ENCODE measurements at places on chromosomes 2 and 18.

GRCh38 chr2:70095720-70096670 lies 8.7 kb downstream of the PCBP1 start:
- no peak for DNase-seq

- DNase-seq: no peak
Measured at GRCh38 chr2:241678307-241678706, 8.3 kb downstream of the DTYMK start.

DNA sequence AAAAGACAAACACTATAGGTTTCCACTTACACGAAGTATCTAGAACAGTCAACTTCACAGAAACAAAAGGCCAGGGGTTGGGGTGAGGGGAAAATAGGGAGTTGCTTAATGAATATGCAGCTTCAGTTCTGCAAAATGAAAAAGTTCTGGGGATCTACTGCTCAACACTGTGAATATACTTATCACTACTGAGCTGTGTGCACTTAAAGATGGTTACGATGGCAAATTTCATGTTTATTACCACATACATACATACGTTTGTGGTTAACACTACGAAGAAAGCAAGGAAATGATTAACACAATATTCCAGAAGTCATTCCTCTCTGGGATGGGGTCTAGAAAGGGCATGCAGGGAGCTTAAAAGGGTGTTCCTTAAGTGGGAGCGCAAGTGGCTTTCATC lies 19.3 kb downstream of the MBOAT2 start:
- peak; percentile 65 for DNase-seq

GRCh38 chr2:201517094-201517493 lies 65.6 kb downstream of the STRADB start:
- DNase-seq: no peak

DNA sequence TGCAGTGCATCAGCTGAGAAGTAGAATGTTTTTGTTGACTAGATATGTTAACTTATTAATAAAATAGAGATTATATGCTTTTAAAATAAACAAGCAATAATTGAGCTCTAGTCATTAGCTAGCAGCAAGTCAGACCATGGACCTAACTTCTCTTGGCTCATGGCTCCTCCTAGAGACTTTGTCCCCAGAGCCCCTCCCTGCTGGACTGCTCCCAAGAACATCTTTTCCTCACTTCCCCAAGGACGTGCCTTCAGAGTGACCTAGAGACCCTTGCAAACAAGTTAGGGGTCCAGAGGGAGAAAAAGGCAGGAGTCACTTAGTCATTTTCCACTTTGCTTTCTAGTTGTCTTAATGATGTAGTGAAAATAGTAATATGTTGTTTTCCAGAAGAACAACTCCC lies 312.5 kb upstream of the NRP2 start:
- DNase-seq: no peak

- peak; percentile 22 for DNase-seq
Measured at GRCh38 chr2:10534514-10535250, 86.6 kb upstream of the ODC1 start.

DNA sequence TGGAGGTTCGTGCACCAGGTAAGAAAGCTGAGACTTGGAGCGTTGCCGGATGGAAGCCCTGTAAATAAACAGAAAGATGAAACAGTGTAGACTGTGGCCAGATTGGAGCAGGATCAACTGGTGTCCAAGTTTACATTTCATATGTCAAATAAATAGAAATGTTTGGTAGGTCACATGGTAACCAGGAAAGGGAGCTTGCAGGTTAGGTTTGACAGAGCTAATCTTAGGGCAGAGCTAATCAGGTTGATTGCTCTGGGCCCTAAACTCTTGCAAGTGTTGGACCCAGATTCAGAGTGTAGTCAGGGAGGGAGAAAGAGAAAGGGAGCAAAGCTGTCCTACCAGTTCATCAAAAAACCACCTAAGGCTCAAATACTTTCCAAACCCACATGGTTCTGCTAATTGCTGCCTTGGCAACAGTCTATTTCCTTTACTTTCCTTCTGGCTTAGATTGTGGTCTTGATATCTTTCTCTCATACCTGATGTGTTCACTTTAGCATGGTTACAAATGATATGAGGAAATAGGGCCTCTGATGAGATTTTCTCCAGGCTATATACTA lies 63.2 kb downstream of the G6PC2 start:
- DNase-seq: no peak

DNA sequence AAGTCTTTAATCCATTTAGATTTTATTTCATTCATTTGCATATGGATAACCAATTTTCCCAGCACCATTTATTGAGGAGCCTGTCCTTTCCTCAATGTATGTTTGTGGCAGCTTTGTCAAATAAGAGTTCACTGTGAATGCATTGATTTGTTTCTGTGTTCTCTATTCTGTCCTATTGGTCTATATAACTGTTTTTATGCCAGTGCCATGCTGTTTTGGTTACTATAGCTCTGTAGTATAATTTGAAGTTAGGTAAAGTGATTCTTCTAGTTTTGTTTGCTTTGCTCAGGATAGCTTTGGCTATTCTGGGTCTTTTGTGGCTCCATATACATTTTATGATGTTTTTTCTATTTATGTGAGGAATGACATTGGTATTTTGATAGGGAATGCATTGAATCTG lies 7.4 kb downstream of the MYO3B start:
- DNase-seq: no peak

- no peak for DNase-seq
Measured at GRCh38 chr2:28678944-28679343, 72.7 kb upstream of the PPP1CB start.

- peak; percentile 30 for DNase-seq
Measured at GRCh38 chr2:145595296-145595695, 1075.4 kb upstream of the ZEB2 start.

DNA sequence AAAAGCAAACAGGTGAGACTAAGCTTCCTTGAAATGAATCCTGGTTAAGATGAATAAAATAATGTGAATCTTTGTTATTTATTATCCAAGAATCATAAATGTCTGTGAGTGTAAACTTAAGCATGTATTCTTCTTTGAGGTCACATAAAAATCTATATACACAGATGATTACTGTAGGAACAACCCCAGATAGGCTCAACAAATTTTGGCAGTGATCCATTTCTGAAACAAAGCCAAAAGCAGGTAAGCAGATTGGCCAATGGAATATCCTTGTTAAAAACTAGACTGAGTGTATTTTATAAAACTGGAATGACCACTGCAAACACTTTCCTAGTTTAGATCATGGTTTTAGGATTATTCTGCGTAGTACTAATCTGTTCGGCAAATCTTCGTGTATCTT lies 11.3 kb downstream of the SCYGR5 start:
- DNase-seq: no peak

- peak; percentile 78 for DNase-seq
Measured at GRCh38 chr2:195543902-195544894, 112.8 kb upstream of the SLC39A10 start.

- peak; percentile 53 for DNase-seq
Measured at GRCh38 chr18:12657684-12658425, at the start of gene SPIRE1. Gene SPIRE1, minus strand, starts transcription at chr18:12658107. Its CDS starts 241 bp downstream, at chr18:12657866.

DNA sequence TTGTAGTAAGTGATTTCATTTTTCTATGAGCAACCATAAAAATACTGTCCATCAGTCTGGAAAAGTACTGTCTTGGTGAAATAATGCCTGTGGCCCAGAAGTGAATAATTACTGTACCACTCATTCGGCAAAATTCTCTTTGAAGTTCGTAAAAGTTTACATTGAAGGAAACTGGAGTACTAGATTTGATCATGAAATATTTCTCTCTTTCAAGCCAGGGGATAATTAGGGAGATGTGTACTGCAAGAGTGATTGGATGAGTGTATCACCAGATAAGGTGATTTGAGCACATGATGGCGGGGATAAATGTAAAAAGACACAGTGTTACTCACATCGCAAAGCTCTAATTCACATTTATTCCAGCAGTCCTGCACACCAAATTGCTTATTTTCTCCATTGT lies 883.2 kb upstream of the PIK3C3 start:
- no peak for DNase-seq

- DNase-seq: no peak
Measured at GRCh38 chr18:25174324-25174723, 177.6 kb downstream of the ZNF521 start.

GRCh38 chr18:2402084-2402483 lies 169.2 kb downstream of the METTL4 start:
- no peak for DNase-seq

- peak; percentile 39 for DNase-seq
Measured at GRCh38 chr2:175180701-175181103, 808 bp downstream of the ATP5MC3 start.

GRCh38 chr2:164054651-164055050 lies 318.8 kb upstream of the FIGN start:
- DNase-seq: no peak

DNA sequence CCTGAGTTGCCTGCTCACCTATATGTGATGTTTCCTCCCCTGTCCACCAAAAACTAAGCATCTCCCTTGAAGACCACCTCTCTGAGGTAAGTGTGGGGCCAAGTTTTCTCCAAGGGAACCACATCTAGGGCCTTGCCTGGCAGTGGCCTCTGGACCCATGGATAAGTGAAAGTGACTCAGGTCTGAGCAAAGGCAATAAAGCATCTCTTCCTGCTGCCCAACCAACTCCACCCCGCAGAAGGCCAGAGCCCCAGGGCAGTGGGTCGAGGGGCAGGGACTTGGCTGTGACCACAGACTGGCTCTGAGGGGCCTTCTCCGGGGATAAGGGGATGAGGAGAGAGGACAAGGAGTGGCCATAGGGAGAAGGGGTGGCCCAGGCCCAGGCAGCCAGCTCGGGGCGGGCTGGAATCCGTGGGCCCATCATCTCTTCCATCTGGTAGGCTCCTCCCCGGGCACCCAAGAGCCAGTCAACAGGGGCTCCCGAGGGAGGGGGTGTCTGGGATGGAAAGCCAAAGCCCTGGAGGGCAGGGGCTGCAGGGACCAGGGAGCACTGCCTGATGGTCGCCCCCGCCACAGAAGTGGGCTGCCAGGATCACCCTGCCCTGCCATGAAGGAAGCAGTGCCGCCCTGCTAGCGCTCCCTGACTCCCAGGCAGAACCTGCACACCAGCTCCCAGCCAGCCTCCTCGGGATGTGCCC lies 33.4 kb downstream of the EMX1 start:
- DNase-seq: no peak

GRCh38 chr2:175195012-175195411 lies 13.5 kb upstream of the ATP5MC3 start:
- no peak for DNase-seq

- DNase-seq: no peak
Measured at GRCh38 chr2:23600346-23600745, 215.4 kb downstream of the KLHL29 start.

GRCh38 chr2:109128616-109129355 lies at the start of gene SH3RF3:
Gene SH3RF3, plus strand, starts transcription at chr2:109129205.
- peak; percentile 69 for DNase-seq

DNA sequence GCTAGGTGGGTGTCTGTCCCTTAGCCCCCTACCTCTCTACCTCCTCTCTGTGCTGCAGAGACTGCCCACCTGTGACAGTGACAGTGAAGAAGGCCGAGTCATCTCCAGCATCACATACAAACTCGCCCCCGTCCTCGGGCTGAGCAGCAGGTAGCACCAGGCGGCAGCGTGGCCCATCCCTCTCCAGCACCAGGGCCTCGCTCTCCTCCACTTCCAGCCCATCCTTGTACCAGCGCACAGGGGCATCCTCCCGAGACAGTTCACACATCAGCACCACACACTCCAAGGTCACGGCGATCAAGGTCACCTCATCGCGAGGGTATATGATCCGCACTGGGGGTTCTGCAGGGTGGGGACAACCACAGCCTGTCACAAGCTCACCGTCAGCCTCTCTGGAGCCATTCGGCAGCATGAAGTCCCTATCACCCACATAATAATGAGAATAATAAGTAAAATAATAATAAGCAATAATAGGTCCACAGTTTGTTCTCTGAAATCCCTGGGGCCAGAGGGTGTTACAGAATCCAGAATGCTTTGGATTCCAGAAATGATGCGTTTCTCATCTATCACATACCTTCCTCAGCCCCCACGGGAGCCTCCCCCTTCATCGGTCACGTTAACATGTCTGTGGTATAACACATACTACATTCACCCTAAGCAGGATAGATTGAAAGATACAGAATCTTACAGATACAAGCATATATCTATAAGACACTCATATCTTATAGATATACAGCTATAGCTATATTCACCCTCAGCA lies 12.0 kb downstream of the OBSL1 start:
- no peak for DNase-seq

- no peak for DNase-seq
Measured at GRCh38 chr2:219087361-219087760, 26.6 kb upstream of the IHH start.

DNA sequence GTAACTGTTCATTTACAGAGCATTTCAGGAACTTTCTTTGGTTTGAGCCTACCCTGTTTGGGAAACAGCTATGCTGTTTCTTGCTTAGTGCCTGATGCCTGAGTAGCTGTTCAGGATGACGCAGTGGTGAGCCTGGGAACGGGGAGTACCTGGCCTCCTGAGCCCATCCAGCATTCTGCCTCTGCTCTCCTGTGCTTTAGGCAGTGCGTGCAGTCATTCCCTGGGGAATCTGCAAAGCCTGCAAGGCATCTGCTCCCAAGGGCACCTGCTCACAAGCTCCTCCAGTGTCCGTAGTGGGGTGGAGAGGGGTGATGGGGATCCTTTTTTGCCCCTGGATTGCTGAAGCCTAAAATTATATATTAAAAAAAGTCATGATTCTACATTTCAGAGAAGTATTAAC lies 68.8 kb downstream of the RAPGEF4 start:
- DNase-seq: no peak

GRCh38 chr2:181858600-181858999 lies 32.9 kb upstream of the ITPRID2 start:
- DNase-seq: no peak

GRCh38 chr18:12839057-12839525 lies 44.9 kb downstream of the PTPN2 start:
- DNase-seq: no peak

DNA sequence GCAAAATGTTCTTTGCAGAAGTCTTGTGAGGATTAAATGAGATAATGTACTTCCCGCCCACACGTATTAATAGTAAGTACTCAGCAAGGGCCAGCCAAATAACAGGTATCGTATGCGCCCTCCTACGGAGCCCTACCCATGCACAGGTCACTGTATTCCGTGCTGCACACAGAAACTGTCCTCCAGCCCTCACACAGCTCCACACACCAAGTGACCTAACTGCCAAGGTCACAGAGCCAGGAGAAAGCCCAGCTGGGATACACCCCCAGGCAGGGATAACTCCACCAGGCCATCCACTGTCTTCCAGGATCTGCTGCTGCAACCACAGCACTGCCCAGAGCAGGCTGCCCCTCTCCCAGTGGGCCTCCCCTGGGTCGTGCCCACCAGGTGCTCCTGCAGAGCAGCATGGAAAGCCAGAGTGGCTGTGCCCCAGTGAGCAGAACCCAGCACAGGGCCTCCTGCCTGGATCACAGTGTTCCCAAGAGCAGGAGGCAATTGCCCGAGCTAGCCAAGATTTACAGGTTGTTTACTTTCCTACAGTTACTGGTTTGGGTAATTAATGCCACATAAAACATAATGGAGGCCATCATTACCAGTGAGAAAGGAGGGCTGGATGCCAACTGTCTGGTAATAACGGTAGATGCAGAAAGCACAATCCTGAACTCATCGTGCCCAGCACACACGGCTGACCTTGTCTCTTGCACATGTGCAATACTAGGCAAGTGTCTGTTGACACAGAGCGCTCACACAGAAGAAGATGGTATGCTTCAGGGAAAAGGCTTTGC lies 24.4 kb downstream of the TFCP2L1 start:
- DNase-seq: no peak

GRCh38 chr2:219446101-219446504 lies 11.5 kb downstream of the SPEG start:
- DNase-seq: peak; percentile 72

GRCh38 chr2:182068811-182069210 lies 83.2 kb downstream of the PPP1R1C start:
- DNase-seq: peak; percentile 13

GRCh38 chr2:54609241-54609640 lies 114.2 kb upstream of the EML6 start:
- no peak for DNase-seq

Measured in fibroblast of pulmonary artery (primary cell).